ENCODE measurements at places on chromosomes 7 and 10.

GRCh38 chr10:79270466-79271246, 76.6 kb upstream of the PPIF start:
- peak; percentile 75 for DNase-seq

GRCh38 chr10:49608166-49609005, 1.7 kb upstream of the SLC18A3 start:
- no peak for DNase-seq

DNA sequence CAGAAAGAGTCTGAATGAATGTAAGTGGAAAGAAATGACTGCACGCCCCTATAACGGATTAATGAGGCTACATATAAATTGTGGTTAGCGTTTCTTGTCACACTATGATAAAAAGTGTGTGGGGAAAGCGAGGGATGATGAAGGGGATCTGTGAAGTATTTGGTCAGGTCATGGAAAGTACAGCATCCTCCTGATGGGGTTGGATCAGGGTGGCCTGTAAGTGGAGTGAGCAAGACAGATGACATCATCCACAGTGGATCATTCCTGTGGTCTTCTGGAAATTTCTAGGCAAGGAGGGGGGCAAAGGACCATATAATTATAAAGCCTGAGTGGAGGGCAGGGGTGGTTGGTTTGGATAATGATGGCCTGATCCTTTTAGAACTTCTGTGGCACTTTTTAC, 606.0 kb downstream of the INHBA start:
- no peak for DNase-seq

- no peak for DNase-seq
Observed at GRCh38 chr7:123210986-123211385, 11.2 kb upstream of the SLC13A1 start.

DNA sequence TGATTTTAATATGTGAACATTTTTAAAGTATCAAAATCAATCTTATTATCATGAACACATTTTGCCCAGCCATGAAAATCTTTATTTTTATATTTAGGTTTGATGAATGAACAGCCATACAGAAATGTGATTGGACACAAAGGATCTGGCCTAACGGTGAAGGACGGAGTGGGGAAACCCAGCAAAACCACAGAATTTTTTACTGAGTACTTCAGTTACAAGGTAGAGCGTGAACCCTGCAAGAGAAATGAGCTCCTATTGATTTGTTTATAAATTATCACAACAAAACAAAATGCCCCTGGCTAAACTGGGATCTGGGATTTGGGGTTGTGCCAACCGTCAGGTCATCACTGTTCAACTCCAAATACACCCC, 118.8 kb downstream of the JAZF1 start:
- DNase-seq: no peak

- DNase-seq: no peak
Observed at GRCh38 chr10:28445516-28445915, 87.4 kb upstream of the WAC start.

GRCh38 chr10:3909339-3909738, 124.3 kb upstream of the KLF6 start:
- no peak for DNase-seq

- DNase-seq: no peak
Observed at GRCh38 chr10:70595566-70596016, 7.0 kb downstream of the PRF1 start.

- no peak for DNase-seq
Observed at GRCh38 chr7:113013761-113014449, 72.7 kb downstream of the GPR85 start.

- DNase-seq: no peak
Observed at GRCh38 chr7:132171130-132171576, 405.1 kb downstream of the PLXNA4 start.

GRCh38 chr7:150959739-150960734, 18.1 kb downstream of the KCNH2 start:
- no peak for DNase-seq

DNA sequence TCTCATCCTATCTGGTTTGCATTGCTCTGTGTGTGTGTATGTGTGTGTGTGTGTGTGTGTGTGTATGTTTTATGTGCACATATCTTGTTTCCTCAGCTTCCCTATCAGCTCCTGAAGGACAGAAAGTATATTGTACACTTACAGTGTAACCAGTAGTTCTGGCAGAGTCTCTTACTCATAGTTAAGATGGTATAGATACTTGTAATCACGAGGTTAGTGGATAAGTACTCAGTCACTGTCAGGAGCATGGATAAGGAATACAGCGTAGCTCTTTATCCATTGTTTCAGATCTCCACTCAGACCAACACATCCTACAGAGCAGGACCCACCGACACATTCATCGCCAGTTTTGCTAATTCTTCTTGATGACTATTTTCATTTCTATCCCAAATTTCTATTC, 275.0 kb downstream of the TSPAN12 start:
- no peak for DNase-seq

DNA sequence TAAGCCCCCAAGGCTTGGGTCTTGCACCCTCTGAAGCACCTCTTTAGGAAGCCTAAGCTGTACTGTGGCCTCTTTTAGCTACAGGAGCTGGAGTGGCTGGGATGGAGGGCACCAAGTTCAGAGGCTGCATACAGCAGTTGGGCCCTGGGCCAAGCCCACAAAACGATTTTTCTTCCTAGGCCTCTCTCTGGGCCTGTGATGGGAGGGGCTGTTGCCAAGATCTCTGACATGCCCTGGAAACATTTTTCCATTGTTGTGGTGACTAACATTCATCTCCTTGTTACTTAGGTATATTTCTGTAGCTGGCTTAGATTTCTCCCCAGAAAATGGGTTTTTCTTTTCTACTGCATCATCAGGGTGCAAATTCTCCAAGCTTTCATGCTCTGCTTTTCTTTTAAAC, 375.7 kb upstream of the NPSR1 start:
- DNase-seq: no peak

GRCh38 chr7:47231032-47231431, 350.9 kb downstream of the TNS3 start:
- no peak for DNase-seq

- DNase-seq: no peak
Observed at GRCh38 chr7:82443547-82444219, at the start of gene CACNA2D1. CACNA2D1 (minus strand) TSS chr7:82443777.

DNA sequence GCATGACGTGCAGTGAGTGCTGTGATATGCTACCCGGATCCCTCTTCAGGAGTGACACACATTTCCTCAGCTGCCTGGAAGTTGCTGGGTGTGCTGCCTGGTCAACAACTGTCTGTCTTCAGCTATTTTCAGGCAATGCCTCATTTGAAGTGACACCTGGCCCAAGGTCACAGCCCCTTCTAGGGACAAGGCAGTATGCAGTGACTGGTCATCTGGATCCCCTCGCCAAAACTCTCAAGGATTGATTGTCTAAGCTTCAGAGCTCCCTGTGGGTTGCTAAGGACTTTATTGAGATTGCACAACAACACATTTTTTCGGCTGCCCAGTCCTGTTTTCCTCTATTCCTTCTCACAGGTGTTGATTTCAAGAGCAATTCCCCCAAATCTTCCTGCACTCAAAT, 108.8 kb downstream of the GNAI1 start:
- DNase-seq: no peak

- DNase-seq: no peak
Observed at GRCh38 chr7:101303102-101303701, 18.4 kb downstream of the IFT22 start.

DNA sequence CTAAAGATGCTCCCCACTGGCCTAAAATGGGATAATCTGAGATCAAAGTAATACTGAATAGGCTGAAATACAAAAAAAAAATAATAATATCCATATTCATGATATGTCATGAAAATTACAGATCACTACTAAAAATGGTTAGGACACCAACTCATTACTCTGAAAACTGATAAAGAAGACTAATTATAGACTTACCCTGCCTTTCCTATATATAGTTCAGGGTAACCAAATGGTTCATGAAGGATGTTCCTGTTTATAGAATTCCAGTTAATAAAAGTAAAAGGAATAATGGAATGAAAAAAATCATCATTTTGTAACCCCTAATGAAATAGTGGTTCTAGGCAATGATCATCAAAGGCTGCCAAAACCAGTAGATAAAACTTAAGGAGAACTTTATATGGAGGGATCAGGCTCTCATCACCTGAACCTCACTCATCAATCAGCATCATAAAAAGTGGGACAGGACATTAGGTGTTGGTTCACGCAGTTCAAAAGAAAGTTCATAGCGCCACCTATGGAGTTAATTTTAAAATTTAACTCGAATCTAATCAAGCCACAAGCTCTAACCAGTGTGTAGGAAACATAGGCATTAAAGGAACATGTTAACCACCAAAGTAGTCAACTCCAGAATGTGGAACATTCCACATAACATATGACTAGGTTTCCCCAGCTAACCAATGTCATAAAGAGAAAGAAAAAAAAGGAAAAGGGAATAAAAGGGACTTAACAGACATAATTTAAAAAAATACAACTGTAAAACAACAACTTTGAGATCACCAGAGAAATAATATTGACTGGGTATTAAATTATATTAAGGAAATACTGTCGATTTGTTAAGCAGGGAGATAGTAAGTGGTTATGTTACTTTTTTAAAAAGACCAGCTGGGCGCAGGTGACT, 35.7 kb downstream of the P4HA1 start:
- peak; percentile 42 for DNase-seq

DNA sequence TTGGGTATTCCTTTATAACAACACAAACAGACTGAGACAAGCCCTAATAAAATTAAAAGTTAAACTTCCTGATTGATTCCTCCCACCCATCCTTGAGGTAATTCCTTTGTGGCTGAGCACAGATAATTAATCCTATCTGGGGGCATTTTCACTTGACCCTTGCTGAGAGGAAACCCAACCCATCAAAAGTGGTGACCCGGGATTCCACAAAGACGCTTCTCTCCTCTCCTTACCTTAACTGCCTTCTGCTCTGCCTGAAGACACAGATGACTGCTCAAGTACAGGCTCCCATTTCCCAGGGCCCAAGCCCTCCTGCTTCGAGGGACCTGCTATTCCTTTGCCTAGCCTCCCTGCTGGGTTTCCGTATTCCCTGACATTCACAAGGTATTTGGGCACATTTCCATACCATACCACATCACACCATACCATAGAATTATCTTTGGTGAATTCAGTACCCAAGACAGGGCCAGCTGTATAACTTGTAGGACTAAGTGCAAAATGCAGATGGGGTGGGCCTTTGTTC, 9.8 kb upstream of the MAPK8 start:
- no peak for DNase-seq

GRCh38 chr7:100171087-100171681, 2.8 kb upstream of the GAL3ST4 start:
- DNase-seq: no peak

DNA sequence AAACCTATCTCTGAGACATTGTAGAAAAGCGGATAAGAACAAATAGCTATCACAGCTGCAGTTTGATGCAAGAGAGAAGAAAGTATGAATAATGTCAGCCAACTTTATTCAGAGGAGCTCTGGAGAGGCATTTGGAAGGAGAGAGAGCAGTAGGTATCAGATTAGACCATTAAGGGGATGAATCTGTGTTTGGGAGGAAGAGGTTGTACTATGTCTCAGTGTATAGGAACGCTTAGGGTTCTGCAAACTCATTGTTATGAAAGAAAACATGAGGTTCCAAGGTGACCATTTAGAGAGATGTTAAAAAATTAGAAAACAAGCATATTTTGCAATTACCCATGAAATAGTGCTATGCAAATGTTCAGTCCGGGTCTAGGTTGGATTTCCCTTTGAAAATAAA, 207.5 kb upstream of the GNAI1 start:
- no peak for DNase-seq

DNA sequence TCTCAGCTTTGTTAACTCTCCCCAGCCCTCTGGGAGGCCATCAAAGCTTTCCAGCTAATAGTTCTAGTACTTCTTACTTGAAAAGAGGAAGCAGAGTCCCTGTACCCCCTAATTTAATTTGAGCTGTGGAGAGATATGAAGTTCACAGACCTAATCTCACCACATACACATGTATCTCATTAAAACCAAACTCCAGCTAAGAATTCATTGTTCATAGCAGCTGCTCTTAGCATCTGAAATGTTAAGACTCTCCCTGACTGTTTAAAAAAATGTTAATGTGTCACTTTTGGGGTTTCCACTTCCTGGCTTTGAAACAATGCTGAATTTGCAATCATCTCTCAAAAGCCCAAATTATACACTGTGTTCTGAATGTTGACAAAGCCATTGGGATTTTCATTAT, 16.2 kb upstream of the MRC1 start:
- no peak for DNase-seq

DNA sequence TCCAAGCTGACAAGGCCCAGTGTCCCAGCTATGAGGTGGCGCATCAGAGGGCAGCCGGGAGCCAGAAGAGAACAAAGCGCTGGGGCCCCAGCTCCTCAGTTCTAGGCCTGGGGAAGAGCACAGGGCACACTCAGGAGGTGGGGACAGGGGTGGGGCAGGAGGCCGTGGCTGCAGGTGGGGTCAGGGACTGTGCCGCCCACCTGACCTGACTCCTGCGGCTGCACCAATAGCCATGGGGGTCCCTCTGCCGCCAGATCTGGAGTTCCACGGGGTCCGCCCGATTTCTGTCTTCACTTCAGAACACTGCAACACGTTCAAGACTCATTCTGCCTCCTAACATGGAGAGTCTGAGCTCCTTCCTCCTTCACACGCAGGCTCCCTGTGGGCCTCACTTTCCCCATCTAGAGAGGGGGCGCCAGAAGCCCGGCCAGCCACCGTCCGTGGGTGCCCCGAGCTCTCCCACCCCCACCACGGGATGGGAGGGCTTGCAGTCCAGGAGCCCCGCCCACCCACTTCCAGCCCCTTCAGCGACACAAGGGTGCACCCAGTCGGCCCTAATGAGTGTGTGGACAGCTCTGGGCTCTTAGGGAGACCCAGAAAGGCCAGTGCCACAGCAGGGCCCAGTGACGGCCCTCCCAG, 278.3 kb downstream of the MAD1L1 start:
- DNase-seq: no peak

DNA sequence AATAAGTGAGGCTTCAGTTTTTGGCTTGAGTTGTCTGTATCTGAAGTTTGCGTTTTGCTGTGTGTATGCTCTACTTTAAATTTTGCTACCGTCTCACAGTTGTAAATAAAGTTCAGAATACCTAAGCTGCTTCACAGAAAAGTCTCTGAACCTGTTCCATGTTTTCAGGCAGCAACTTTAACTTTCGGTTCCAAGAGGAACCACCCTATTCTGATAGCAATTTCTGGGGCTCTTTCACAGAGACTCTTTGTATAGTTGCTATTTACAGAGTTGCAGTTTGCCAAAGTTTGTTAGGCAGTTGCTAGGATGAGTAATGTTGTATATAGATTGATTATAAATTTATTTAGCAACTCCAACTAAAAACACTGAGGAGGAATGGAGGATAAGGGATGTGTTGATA, 5.7 kb downstream of the FAM221A start:
- no peak for DNase-seq
